ENCODE measurements at places on chromosomes 11 and 22. TPM values are rescaled to one million over a fixed set of nuclear protein-coding genes. Genes with fewer than 3 reads are reported as not detected.

The FSHB gene
- total RNA-seq = not detected

The MMP3 gene
- 0.08 TPM for total RNA-seq

The P4HA3 gene
- total RNA-seq = 42.6 TPM

The POU2F3 gene
- total RNA-seq = not detected

The CALCA gene
- not detected for total RNA-seq

The BUD13 gene
- total RNA-seq = 11.6 TPM

The CASP4 gene
- total RNA-seq = 5.0 TPM

The KCNJ4 gene
- total RNA-seq = 0.14 TPM

The KCNE3 gene
- not detected for total RNA-seq

The OR8G1 gene
- total RNA-seq = not detected

The CRYBB2 gene
- total RNA-seq = not detected

The BCO2 gene
- total RNA-seq = 0.93 TPM

The KRTAP5-1 gene
- not detected for total RNA-seq

The MYBPC3 gene
- 0.10 TPM for total RNA-seq

The UBQLNL gene
- not detected for total RNA-seq

The SYT7 gene
- 1.2 TPM for total RNA-seq

The NPAS4 gene
- total RNA-seq = not detected

The HSPB2 gene
- not detected for total RNA-seq

The OR8D1 gene
- total RNA-seq = not detected

The MS4A6E gene
- total RNA-seq = not detected

The MMP8 gene
- total RNA-seq = not detected

The BIK gene
- 1.5 TPM for total RNA-seq

The KDM4E gene
- not detected for total RNA-seq

The MMP1 gene
- total RNA-seq = 0.87 TPM

The JAML gene
- not detected for total RNA-seq

The LAYN gene
- total RNA-seq = 5.3 TPM

The BID gene
- 53.3 TPM for total RNA-seq

The PLCB3 gene
- 22.3 TPM for total RNA-seq

The PRDM11 gene
- total RNA-seq = 6.0 TPM
